ENCODE measurements at places on chromosomes 4 and X. TPM values are rescaled to one million over a fixed set of nuclear protein-coding genes. Genes with fewer than 3 reads are reported as not detected.
A peak's percentile ranks its signal among the peaks of the same experiment; 100 is the strongest.

PABPC1L2B gene
- not detected for polyA plus RNA-seq

GABRG1 gene
- polyA plus RNA-seq, result not detected

SGMS2 gene
- 0.12 TPM for polyA plus RNA-seq

ADH6 gene
- polyA plus RNA-seq, result not detected

PLAC1 gene
- not detected for polyA plus RNA-seq

ASB11 gene
- polyA plus RNA-seq, result not detected

SPATA18 gene
- 0.42 TPM for polyA plus RNA-seq

MAGEB17 gene
- polyA plus RNA-seq, result not detected

GLRA3 gene
- 0.30 TPM for polyA plus RNA-seq

PRDM5 gene
- not detected for polyA plus RNA-seq

TLR6 gene
- polyA plus RNA-seq, result 10.0 TPM

DNA sequence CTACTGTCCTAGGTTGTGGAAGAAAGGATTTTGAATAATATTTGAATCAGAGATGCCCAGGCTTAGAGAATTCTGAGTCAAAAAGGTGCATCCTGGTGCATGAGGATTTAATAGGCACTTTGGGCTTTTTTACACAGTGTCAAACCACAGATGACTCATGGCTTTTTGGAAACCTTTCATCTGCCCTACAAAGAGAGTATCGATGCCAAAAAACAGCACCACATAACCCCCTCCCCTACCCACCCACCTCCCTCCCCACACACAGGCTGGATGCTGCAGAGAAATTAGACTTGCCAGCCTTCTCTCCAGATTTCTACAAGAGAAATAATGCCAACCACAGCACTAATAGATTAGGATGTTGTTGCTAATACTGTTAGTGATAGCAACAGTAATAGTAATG is 779.3 kb downstream of the NLGN4X start:
- DNase-seq, result no peak

DNA sequence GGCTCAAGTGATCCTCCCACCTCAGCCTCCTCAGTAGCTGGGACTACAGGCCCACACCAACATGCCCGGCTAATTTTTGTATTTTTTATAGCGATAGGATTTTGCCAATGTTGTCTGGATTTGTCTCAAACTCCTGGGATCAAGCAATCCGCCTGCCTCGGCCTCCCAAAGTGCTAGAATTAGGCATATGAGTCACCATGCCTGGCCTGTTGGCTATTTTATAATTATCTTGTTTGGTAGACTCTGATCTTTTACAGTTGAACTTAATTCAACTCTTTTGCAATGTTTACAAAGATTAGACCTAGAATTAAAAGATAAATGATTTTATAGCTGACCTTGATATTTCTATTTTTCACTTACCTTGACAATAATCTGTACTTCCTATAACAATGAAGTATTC is 18.0 kb downstream of the DCK start:
- DNase-seq, result no peak

- no peak for DNase-seq
These were observed 31.5 kb downstream of the WWC2 start for GRCh38 chr4:183130328-183131155.

- no peak for DNase-seq
These were observed 128.4 kb upstream of the SCML1 start for GRCh38 chrX:17608888-17609287.

DNA sequence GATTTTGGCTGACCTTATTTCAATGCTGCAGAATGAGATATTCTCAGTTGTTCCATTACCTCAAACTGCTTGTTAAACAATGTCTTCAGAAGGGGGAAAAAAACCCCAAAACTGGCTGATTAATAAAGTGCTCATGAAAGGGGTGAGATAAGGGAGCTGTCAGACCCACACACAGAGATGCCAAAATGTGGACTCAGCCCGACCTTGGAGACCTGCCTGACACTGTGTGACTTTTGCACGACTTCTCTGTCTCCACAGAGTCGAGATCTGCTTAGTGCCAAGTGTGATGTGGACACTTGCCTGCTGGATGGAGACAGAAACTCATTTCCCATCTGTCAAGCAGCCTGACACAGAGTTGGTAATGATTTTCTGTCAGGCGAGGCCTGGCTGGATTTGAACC is 31.5 kb downstream of the REELD1 start:
- DNase-seq, result no peak

- DNase-seq, result peak; percentile 65
These were observed 2.3 kb upstream of the UBA1 start for GRCh38 chrX:47191331-47191730.

GRCh38 chr4:44701037-44701436 is 22.8 kb downstream of the GUF1 start:
- no peak for DNase-seq

- DNase-seq, result no peak
These were observed 63.3 kb upstream of the ANXA10 start for GRCh38 chr4:168028970-168029597.

DNA sequence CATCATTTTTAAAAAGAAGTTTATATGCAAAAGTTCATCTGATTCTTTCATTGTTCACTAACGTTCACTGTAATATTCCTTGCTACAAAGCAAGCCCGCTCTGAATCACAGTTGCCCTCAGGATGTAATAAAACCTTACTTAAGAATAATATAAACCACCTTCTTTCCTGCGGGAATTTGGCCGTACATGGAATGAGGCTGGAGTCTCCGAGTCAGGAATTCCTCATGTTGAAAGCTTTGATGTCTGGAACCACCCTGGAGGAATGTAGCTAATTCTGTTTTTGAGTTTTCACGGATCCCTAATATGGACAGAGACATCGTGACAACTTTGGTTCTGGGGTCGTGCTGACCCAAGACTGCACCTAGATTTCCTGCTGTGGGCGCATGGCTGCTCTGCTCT is 58.5 kb downstream of the CRLF2 start:
- no peak for DNase-seq

DNA sequence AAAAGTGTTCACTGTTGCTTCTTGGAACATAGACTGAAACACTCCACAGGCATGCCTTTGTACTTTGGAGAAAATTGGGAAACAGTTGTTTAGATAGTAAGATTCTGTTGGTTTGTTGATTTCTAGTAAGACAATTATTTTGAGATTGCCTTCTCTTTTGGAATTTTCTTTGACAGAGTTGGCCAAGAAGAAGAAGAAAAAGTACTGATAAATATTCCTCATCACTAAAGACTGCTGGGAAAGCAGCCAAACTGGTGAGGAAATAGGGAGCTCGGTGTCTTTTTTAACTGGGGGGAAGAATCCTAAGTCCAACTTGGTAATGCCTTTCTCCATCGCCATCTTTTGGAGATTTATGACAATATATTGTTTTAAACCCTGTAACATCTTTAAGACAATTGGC is 370.7 kb downstream of the GPAT3 start:
- DNase-seq, result no peak

- no peak for DNase-seq
These were observed 287.2 kb downstream of the DTHD1 start for GRCh38 chr4:36568575-36568974.

- DNase-seq, result no peak
These were observed 27.8 kb upstream of the RNF128 start for GRCh38 chrX:106698693-106699092.

- DNase-seq, result no peak
These were observed 117.0 kb downstream of the PCDH7 start for GRCh38 chr4:30837131-30837539.

DNA sequence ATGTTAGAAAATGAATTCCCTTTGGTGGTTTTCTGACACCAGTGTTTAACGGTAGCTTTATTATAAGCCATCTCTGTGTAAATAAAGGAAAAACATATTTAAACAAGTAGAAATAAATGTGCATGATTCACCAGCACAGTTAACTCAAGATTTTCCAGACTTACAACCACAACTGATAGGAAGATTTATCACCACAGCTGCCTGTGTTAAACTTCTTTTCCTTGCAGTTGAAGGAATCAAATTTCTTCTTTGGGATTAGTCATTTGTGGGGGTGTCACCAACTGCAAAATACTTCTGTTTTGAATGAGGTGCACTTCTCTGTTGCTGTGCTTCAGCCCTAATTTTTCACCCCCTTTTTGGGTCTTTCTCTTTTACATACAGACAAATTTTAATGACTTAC is 128.1 kb upstream of the STK26 start:
- DNase-seq, result no peak

DNA sequence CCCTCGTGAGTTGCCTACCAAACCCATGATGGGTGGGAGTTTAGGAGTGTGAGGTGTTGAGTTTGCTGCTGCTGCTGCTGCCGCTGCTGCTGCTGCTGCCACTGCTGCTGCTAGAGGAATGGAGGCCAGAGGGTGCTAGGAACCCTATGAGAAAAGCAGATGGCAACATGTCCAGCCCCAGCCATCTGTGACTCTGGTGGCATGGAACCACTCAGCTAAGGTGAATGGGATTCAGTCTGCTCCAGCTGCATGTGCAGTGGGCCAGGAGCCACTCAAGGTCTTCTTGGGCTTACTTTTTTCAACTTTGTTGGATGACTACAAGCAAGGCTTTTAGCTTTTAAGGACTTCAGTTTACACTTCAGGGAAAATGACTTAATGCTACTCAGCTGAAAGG is 103.8 kb downstream of the RTL5 start:
- DNase-seq, result no peak

DNA sequence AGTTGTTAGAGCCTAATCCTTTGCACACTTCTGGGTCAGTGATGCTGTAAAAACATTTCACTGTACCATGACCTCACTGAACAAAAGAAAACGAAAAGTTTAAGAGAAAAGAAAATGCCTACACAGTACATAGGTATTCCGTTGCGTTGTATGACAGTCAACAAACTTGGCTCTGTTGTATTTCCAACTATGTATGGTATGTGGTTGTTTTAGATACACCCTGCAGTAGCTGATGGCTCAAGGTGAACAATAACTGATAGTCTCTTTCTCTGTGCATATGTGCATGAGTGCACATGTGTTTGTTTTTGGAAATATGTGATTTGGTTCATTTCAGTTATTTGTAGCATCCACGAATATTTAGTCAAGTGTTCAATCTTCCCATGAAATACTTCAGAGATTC is 176.0 kb downstream of the BMPR1B start:
- DNase-seq, result no peak

DNA sequence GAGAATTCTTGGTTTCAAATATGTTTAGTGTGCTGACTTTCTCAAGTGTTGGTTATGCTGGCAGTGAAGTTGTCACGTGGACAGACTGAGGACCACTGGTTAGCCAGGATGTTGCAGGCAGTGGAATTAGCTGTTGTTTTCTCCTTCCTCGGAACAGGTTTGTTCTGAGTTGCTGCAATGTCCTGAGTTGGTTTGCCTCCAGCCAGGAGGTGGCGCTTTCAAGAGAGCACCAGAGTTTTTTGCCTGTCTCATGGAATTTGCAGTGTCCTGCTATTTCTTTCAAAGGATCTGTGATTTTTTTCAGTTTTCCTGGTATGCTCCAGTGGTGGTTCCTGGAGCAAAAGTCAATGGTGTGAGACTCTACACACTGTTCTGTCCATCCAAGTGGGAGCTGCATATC is 158.1 kb upstream of the CXorf66 start:
- no peak for DNase-seq

GRCh38 chr4:76556452-76556851 is 121.4 kb downstream of the SHROOM3 start:
- no peak for DNase-seq

All from B cell (primary cell).